Esophagus muscularis mucosa (tissue), 4 donors: ENCODE measurements at places on chromosomes 7 and 10.

GRCh38 chr10:13634207-13634606 is 47.4 kb downstream of the PRPF18 start:
- no peak for DNase-seq

DNA sequence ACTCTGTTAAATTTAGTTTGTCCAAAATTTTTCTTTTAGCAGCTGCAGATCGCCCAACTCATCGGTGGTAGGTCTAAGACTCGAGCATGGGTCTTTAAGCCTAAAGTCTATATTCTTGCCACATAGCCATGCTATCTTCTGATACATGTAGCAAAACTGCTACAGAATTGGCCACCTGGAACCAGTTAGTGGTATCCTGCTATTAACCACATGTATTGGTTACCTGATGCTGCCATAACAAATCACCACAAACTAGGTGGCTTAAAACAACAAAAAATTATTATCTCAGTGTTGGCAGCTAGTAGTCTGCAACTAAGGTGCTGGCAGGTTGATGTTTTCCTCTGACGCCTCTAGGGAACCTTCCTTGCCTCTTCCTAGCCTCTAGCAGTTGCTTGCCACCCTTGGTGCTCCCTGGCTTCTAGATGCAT is 96.7 kb upstream of the PIK3CG start:
- no peak for DNase-seq

DNA sequence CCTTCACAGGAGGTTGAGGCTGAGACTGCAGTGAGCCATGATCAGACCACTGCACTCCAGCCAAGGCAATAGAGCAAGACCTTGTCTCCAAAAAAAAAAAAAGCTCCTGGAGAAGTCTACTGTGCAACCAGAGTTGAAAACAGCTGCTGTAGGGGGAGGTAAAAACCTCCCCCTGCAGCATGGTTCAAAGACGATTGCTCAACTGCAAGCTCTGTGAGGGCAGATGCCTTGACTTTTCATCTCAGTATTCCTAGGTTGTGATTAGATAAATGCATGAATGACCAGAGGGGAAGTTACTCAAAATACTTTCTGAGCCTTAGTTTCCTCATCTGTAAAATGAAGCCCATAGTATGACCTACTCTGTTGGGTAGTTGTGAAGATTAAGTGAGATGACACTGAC is 25.0 kb upstream of the PPA1 start:
- no peak for DNase-seq

DNA sequence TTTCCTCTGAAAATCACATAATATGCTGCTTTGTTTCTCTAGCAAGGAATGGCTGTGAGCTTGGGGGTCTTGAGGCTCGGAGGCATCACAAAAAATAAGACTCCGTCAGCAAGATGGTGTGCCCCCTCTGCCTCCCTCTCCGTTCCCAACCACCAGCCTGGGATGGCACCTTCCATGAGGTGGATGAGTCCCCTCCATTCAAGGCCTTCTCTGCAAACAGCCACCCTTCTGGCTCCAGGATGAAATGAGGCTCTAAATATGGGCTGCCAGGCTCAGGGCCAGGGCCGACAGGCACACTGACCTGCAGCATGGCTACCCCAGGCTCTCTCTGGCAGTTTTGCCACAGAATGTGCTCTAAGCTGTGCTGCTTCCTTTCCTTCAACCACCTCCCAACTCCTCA is 521.5 kb downstream of the PTPRN2 start:
- no peak for DNase-seq

DNA sequence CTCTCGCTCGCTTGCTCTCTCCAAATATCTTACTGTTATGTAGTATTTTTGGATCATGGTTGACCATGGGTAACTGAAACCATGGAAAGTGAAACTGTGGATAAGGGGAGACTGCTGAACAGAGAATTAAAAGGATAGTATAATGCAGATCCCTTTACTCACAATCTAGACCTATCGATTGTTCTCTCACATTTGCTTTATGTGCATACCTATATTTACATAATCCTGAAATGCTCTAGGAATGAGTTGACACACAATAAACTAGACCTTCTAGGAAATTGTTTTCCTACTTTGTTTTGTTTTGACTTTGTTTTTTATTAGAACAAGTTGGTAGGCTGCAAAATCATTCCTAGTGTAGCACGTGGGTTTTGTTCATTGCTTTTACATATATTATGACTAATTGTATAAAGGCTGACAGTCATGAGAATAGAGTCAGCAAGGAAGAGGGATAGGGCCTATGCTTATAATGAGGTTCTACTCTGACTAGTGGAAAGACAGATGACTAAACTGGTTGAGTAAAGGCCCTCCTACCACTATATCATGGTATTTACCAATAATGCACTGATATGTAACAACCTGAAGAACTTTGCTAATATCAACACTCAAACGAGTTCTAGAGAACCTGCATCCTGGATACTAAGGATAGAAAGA is 175.3 kb upstream of the TARP start:
- no peak for DNase-seq

- no peak for DNase-seq
These were observed 41.0 kb downstream of the WAPL start for GRCh38 chr10:86480571-86480970.

- DNase-seq: no peak
These were observed 164.9 kb upstream of the RHOBTB1 start for GRCh38 chr10:61108915-61109314.

- no peak for DNase-seq
These were observed 248.3 kb downstream of the CDC14C start for GRCh38 chr7:49172639-49173038.

DNA sequence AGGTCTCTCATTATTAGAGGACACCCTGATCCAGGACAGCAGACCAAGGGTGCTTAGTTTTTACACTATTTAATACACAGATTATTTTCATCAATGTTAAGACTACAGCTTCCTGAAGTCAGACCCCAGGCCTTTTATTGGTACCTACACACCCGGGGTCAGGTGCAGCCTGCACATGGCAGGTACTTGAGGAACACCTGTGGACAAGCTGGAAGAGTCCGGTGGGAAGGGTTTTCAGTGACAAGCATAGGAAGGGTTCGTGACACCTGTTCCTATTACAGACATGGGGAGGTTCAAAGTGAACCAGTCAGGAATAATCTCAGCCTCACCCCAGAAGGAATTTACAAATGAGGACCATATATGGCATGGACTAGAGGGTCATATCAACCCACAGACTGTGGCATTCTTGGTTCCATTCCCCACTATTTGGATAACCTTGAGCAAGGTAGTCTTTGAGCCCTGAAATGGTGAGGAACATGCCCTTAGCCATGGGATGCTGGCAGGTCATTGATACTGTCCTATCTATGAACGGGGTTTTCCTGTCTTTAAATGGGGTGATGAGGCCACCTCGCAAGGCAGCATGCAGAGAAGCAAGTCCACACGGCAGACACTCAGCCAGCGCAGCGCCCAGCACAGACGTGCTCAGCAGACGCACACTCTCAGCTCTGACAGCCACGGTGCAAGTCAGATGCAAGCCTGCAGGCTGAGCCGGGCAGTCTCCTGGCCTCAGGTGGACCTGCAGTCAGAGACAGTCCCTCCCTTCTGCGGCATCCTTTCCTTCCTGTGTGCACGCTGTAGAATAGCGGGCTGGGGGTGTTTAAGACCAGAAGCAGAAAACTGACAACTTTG is 624.9 kb downstream of the PTPRN2 start:
- no peak for DNase-seq

DNA sequence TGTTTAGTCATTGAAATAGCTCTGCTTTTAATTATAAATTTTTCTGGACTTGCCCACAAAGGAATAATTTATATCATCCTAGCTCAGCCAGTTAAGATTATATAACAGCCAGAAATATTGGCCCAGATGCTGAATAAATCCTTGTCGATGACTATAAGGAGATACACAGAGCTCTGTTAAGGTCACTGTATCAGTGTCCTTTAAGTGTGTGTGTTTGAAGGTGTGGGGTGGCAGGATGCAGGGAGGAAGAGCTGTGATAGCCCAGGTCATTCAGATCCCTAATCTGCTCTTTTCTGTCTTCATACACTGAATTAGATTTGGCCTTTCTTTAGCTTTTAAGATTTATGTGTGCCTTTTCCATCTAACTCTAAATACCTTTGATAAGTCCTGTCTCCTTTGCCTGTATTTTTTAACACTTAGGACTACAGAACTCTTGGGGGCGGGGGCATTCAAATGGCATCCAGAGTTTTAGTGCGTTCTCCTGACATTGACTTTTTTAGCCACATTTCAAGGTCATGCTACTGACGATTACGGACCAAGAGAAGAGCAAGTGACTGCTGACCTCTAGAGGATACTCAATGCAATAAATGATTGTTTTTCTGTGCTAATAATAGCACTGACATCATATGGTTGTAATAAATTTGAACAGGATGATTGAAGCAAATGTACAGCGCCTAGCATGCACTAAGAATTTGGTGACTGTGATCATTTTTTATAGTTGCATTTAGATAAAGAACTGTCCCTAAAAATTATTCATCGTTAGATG is 172.3 kb downstream of the CACNB2 start:
- no peak for DNase-seq

GRCh38 chr10:8187171-8187666 is 132.7 kb downstream of the GATA3 start:
- no peak for DNase-seq

GRCh38 chr10:117502421-117503243 is 39.9 kb upstream of the EMX2 start:
- no peak for DNase-seq

- no peak for DNase-seq
These were observed 18.1 kb downstream of the MAD1L1 start for GRCh38 chr7:2214636-2215035.

- DNase-seq: no peak
These were observed 257.7 kb downstream of the SNX13 start for GRCh38 chr7:17682586-17682985.

- no peak for DNase-seq
These were observed 27.1 kb downstream of the CREM start for GRCh38 chr10:35153716-35154115.

DNA sequence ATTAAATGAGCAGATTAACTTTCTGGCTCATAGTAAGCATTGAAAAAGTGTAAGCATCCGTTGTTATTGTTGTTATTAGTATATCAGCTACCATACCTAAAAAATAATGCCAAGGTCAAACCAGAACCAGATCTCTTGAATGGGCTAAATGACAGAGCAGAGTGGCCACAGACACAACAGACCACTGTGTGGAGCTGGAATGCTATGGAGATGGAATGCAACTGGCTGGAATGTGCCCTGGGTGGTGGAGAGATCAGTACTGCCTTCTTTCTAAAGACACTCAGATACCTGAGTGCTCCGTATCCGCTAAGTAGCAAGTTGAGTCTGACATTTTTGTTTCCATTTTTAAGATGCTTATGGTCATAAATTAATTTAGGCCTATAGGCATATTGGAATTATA is 20.5 kb upstream of the DNAJB12 start:
- DNase-seq: no peak

DNA sequence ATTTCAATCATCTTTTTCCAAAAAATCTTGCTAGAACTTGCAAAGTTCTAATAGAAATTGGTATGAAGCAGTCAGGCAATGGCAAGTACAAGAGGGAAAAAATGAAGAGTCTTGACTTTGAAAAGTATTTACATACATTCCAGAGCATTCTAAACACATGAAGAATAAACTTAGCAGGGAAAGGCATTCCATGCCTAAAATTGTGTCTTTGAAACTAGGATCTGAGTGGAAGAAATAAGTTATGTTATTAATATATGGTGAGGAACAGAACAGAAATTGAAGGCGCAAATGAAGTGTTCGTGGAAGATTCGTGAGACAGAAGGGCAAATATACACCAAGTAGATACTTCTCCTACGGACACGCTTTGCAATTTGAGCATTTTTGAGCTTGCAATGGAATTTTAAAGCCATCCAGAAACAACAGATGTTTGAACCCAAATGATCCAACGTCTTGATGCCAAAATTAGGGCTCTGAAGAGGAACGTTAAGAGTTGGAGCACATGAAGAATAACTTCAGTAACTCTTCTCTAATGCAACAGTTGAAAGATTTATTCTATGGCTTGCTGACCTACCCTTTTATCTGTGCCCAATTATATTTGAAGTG is 40.6 kb upstream of the SEPTIN7 start:
- DNase-seq: no peak

DNA sequence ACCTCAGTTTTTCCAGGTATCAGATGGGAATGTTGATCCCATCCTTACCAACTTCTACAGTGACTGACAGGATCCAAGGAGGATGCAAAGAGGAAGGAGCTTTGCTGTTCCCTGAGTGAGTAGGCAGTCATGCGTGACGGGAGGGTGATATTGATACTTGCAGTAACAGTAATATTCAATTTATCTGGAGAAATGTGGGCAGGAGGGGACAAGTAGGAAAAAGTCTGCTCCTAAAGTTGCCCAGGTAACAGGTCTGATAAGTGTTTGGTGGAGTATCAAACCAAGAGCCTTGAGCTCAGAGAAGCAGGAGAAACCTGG is 3.3 kb upstream of the ZCCHC24 start:
- DNase-seq: no peak

DNA sequence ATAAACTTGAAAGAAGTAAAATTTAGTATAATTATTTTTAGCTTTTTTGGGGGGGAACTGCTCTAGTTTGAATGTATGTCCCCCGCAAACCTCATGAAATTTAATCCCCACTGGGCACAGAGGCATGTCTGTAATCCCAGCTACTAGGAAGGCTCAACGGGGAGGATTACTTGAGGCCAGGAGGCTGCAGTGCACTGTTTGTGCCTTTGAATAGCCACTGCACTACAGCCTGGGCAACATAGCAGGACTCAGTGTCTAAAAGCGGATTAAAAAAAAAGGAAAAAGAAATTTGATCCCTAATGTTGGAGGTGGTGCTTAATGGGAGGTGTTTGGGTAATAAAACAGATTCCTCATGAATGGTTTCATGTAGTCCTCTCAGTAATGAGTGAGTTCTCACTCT is 43.1 kb upstream of the PHF14 start:
- no peak for DNase-seq

DNA sequence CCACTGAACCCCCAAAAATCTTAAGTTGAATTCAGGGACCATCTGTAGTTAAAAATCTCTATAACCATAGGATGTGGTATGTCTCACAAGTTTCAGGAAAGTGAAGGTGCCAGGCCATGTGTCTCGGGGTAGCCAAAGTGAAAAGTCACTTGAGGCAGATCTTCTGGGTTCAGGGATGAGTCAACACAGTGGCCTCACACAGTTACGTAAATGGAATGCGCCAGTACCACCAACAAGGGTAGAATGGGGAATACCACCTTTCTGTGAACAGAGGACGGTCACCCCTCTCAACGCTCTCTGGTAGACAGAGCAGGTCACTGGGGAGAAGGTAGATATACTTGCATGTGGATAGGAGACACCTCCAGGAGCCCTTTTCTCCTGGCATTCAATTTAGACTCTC is 71.4 kb downstream of the ELMO1 start:
- DNase-seq: no peak

- DNase-seq: peak; percentile 68
These were observed 761.7 kb downstream of the GRID1 start for GRCh38 chr10:85604884-85605283.
